ENCODE measurements at places on chromosomes 16 and 17. TPM values are rescaled to one million over a fixed set of nuclear protein-coding genes. Genes with fewer than 3 reads are reported as not detected.

KIF2B gene
- polyA plus RNA-seq, result not detected

SEPTIN1 gene
- polyA plus RNA-seq, result 0.57 TPM

DHRS7C gene
- polyA plus RNA-seq, result not detected

PRSS36 gene
- 1.9 TPM for polyA plus RNA-seq

TBC1D3G gene
- not detected for polyA plus RNA-seq

EME1 gene
- polyA plus RNA-seq, result 13.9 TPM

AATF gene
- 23.7 TPM for polyA plus RNA-seq

DOC2A gene
- 34.2 TPM for polyA plus RNA-seq

ZNF750 gene
- polyA plus RNA-seq, result 0.02 TPM

C16orf86 gene
- 1.4 TPM for polyA plus RNA-seq

GFER gene
- 17.7 TPM for polyA plus RNA-seq

TNP2 gene
- not detected for polyA plus RNA-seq

SPOP gene
- 13.3 TPM for polyA plus RNA-seq

TMEM220 gene
- 4.1 TPM for polyA plus RNA-seq

KRT20 gene
- polyA plus RNA-seq, result not detected

C17orf67 gene
- 0.67 TPM for polyA plus RNA-seq

C17orf107 gene
- polyA plus RNA-seq, result 0.67 TPM

HOXB4 gene
- not detected for polyA plus RNA-seq

EXOC3L1 gene
- 1.3 TPM for polyA plus RNA-seq

AOC2 gene
- 4.7 TPM for polyA plus RNA-seq

FOXL1 gene
- 0.03 TPM for polyA plus RNA-seq

ADAD2 gene
- polyA plus RNA-seq, result 1.2 TPM

CSF3 gene
- polyA plus RNA-seq, result 0.03 TPM

CHST5 gene
- polyA plus RNA-seq, result 0.23 TPM

KCNJ18 gene
- not detected for polyA plus RNA-seq

TMEM114 gene
- 2.9 TPM for polyA plus RNA-seq

SHISA6 gene
- 3.1 TPM for polyA plus RNA-seq

SLC12A3 gene
- 0.03 TPM for polyA plus RNA-seq

ZNF469 gene
- polyA plus RNA-seq, result 0.30 TPM

KCTD2 gene
- polyA plus RNA-seq, result 36.8 TPM

SLFN5 gene
- polyA plus RNA-seq, result 0.86 TPM

CCL1 gene
- polyA plus RNA-seq, result not detected

NLRC3 gene
- 0.25 TPM for polyA plus RNA-seq

KRT27 gene
- not detected for polyA plus RNA-seq

CDH3 gene
- 171 TPM for polyA plus RNA-seq

COL1A1 gene
- polyA plus RNA-seq, result 27.3 TPM

CCL3 gene
- polyA plus RNA-seq, result not detected

RAB11FIP4 gene
- 21.7 TPM for polyA plus RNA-seq

HOXB2 gene
- polyA plus RNA-seq, result not detected

KRTAP9-2 gene
- not detected for polyA plus RNA-seq

SOX9 gene
- polyA plus RNA-seq, result 3.3 TPM

ITGAD gene
- polyA plus RNA-seq, result not detected

C16orf96 gene
- 1.0 TPM for polyA plus RNA-seq

SYT17 gene
- 26.6 TPM for polyA plus RNA-seq

KRTAP1-5 gene
- not detected for polyA plus RNA-seq

TPSD1 gene
- polyA plus RNA-seq, result 0.26 TPM

GPR142 gene
- polyA plus RNA-seq, result 0.11 TPM

MRPS34 gene
- polyA plus RNA-seq, result 168 TPM

KRTAP2-1 gene
- polyA plus RNA-seq, result not detected

PIRT gene
- polyA plus RNA-seq, result not detected

CA7 gene
- polyA plus RNA-seq, result 4.7 TPM

ZG16 gene
- not detected for polyA plus RNA-seq

ESRP2 gene
- 52.8 TPM for polyA plus RNA-seq

MPV17L gene
- 5.4 TPM for polyA plus RNA-seq
